ENCODE measurements at places on chromosomes 3 and 15.

- no peak for DNase-seq
These were observed 63.8 kb downstream of the ATP1B3 start for GRCh38 chr3:141940194-141940776.

- peak; percentile 61 for DNase-seq
These were observed 34.3 kb downstream of the IRAK2 start for GRCh38 chr3:10198761-10199649.

DNA sequence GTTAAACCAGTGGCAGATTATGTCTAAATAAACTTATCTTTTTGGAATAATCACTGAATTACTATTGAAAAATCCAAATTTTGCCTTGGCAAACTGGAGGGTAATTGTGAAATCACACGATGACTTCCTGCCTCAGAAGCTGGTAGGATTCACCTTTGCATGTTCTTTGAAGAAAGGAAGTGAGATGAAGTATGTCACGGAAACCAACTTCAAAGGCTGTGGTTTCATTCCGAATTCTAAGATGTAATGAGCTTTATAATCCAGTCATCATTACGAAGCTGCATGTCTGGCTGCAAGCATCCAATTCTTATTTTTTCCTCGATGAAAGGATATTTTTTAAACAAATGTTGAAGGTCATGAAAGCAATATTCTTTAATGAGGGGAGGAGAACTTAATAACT, 15.0 kb upstream of the ZBED2 start:
- DNase-seq = peak; percentile 62

GRCh38 chr3:13612829-13613228, 63.9 kb downstream of the FBLN2 start:
- no peak for DNase-seq

DNA sequence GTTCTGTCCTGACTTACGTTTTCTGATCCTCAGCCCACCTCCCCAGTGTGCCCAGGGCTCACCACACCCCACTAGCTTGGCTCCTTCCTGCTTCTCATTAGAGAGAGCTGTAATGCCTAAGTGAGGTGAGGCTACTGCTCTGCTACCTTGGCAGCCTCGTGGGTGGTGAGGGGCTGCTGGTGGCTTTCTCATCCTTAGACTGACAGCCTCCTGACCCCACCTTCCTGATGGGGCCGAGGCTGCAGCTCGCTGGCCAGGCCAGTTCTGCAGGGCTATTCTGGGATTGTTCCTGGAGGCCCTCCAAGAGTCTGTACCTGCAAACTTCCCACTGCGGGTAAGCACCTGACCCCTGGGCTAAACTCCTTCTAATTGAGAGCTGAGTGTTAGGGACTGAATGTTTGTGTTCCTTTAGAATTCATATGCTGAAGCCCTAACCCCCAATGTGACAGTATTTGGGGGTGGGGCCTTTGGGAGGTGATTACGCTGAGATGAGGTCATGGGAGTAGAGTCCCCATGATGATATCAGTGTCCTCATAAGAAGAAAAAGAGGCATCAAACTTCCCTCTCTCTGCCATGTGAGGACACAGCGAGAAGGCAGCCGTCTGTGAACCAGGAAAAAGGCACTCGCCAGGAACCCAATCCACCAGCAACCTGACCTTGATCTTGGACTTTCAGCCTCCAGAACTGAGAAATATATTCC, 38.1 kb upstream of the IQSEC1 start:
- DNase-seq = no peak

DNA sequence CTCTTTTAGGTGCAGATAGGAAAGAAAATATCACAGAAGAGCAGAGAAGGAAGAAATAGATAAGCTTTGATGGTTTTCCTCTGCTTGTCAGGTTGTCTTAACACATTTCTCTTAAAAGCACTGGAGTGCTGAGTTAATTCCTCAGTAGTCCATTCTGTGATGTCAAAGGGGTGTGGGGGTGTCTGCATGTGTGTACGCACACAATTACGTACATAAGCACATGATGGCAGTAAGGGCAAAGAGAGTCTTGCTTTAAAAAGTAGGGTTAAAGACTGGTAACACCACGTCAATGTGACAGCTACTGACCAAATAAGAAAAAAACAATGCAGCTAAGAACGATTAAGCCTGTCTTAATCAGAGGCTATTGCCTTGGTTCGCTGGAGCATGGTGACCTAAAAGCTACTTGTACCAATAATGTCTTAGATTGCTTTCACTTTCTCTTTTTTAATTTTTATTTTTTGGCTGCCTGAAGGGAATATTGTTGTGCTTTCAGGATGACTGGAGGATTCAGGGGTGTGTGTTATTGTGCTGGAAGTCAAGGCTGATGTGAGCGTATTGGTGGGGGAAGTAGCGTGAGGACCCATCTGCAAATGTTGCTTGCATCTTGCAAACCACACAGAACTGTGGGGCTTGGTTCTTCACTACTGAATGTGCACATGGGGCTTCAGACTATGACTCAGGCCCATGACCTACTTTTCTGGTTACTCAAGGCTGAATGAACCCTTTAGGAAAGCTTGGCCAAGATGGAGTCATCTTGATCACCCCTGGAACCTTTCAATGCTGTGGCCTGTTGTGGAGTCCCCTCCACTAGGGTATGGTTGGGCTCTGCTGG, 417.8 kb upstream of the TPM1 start:
- DNase-seq = no peak

GRCh38 chr15:40421246-40422157, 15.9 kb downstream of the IVD start:
- peak; percentile 76 for DNase-seq

GRCh38 chr15:69272139-69272538, 26.6 kb upstream of the PAQR5 start:
- no peak for DNase-seq

GRCh38 chr15:84734794-84735479, 13.5 kb upstream of the ZNF592 start:
- DNase-seq = peak; percentile 59

DNA sequence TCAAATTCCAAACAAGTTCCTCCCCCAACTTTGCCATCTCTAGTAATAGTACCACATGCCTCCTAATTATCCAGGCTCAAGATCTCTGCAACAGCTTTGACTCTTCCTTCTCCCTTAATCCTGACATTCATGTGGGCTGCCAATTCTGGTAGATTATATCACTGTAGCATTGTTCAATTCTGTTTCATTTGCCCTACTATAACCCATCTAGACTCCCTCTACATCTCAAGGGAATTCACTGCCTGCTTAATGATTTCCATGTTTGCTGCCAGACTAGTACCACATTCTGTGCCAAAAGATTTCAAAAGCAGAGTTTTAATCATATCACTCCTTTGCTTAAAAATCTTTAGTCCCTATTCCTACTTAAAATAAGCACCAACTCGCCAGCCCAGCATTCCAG, 34.6 kb upstream of the PPIB start:
- no peak for DNase-seq

DNA sequence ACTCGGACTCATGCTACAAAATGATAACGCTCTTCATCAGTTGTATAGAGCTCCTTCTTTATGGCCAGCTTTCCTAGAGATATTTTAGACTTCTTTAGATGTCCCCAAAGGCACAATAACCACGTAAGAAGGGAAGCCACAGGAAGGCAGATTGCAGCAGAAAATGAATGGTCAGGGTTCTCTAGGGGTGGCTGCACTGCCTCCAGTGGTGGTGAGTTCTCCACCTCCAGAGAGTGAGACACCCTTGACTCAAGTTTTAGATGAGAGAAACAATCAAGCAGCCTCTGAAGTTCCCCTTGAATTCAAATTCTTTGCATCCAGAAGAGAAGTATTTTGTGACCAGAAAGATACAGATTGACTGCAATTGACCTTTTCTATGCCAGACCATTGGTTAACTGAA, 191.5 kb downstream of the TP63 start:
- DNase-seq = no peak

- DNase-seq = no peak
These were observed 83.7 kb upstream of the IL12A start for GRCh38 chr3:159904911-159905310.

GRCh38 chr15:94279736-94280135, 48.4 kb downstream of the MCTP2 start:
- DNase-seq = no peak
